ENCODE measurements at places on chromosomes 7 and 10.

- DNase-seq = no peak
Observed at GRCh38 chr7:48548667-48549066, 375.7 kb upstream of the CDC14C start.

DNA sequence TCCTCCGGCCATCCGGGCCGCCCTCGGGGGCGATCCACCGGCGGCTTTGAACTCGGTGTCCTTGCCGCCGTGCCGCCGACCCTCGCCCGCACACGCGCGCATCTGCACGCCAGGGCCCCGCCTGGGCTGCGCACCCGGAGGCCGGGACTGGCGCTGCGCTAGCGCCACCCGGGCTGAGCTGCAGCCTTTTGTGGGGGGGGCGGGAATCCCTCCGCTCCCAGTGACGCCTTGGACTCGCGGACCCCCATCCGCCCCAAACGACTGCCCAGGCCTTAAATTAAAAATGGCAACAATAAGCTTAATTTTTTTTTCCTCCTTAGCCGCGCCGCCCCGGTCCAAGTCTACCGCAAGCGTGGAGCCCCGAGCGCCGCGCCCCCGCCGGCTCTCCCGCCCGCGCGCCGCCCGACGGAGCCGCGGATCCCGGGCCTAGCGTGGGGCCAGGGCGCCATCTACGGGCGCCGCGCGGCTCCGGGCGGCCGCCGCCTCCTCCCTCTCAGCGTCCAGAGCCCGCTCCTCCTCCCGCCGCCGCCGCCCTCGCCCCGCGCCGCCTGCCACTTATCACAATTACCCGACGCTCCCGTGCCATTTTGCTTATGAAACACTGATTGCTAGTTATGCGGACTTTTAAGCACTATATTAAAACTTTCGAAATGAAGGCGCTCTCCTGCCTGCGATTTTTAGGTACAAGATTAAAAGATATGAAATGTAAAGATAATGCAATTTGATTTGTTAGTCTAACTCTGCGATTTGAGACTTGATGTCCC lies 7.5 kb upstream of the EBF3 start:
- DNase-seq = no peak

GRCh38 chr7:2383543-2384274 lies 19.7 kb upstream of the CHST12 start:
- no peak for DNase-seq

- DNase-seq = no peak
Observed at GRCh38 chr7:135974667-135975066, 2.5 kb downstream of the MTPN start.

DNA sequence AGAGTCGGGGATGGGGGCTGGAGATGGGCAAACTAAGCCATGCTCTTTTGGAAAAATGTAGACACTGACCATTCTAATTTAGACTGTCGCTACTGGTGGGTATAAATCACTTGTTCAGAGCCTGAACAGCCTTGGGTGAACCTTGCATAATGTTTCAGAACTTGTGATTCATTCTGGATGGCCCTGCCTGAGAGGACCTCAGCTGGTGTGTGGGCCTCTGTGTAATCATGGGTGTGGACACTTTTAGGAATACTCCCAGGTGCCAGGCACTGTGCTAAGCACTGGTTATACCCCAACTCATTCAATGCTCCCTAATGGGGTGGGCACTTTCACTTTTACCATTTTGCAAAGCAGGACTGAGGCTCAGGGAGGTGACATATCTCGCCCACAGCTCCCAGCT lies 26.8 kb upstream of the TM9SF3 start:
- no peak for DNase-seq

- DNase-seq = no peak
Observed at GRCh38 chr10:62636825-62637248, 167.7 kb upstream of the ADO start.

DNA sequence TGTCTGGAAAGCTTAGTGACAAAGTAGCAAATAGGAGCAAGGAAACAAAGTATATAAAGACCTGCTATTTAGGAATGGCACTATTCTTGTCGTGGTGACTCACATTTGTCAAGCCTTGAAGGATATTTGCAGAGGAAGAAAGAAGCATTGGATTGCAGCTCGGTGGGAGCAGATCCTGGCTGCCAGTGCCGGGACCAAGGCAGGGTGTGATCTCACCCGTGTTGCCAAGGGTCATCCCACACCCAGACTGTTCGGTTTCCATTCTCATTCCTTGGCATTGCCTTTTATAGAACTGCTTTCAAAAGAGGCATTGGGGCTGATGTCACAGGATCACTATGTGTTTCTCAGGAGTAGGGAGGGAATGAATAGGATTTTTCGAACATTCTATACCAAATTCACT lies 176.2 kb downstream of the GALNT17 start:
- no peak for DNase-seq

- DNase-seq = no peak
Observed at GRCh38 chr10:70132098-70133029, at the start of gene AIFM2. AIFM2 (minus strand) TSS chr10:70132825; CDS start chr10:70124084, 8,741 bp downstream.

DNA sequence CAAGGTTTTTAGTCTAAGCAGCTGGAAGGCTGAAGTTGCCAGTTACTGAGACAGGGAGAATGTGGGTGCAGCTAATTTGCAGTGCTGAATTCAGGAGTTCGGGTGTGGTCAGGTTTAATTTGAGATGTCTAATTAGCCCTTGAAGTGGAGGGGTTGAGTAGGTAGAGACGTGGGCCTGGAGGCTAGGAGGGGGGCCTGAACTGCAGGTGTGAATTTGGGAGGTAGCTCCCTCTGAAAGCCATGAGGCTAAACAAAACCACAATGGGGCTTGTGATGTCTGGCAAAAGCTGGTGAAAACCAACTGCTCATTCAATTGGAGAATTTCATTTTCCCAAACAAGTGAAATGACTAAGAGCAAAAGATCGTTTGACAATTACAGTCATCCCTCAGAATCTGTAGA lies 246.0 kb upstream of the NFE2L3 start:
- DNase-seq = no peak

- no peak for DNase-seq
Observed at GRCh38 chr10:53664282-53665019, 891.9 kb upstream of the MBL2 start.
